ENCODE measurements at places on chromosomes 7 and 10. TPM values are rescaled to one million over a fixed set of nuclear protein-coding genes. Genes with fewer than 3 reads are reported as not detected.

Gene AGR3
- not detected for polyA plus RNA-seq

Gene IL2RA
- polyA plus RNA-seq, result 5.6 TPM

Gene RAB19
- polyA plus RNA-seq, result not detected

DNA sequence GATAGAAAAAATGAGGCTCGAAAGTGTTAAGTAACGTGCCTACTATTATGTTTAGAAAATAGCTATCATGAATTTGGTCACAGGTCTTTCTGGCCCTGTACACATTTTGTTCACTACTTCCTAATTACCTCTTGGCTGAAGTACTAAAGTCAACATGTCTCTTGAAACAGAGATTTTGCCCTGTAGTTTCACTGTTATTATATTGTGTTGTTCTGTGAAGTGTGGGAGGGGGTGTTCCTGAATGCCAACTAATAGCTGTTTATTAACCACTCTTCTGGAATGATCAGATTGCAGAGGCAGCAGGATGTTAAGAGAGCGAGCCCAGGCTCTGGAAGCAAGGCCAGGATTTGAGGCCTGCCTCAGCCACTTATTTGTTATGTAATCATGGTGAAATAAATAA lies 72.1 kb downstream of the RNF133 start:
- no peak for DNase-seq
- no peaks in the 10 kb centered on the region for H3K4me1 ChIP-seq
- H3K27me3 ChIP-seq, result no peaks in the 10 kb centered on the region
- no peak overlapping the region for H3K27ac ChIP-seq

- H3K4me1 ChIP-seq, result no peaks in the 10 kb centered on the region
- no peaks in the 10 kb centered on the region for H3K27me3 ChIP-seq
- H3K27ac ChIP-seq, result no peak overlapping the region
- no peak for DNase-seq
Observed at GRCh38 chr10:75266945-75267344, 31.2 kb upstream of the COMTD1 start.
